Epithelial cell of prostate (primary cell): ENCODE measurements at places on chromosomes 16 and 17.
A peak's percentile ranks its signal among the peaks of the same experiment; 100 is the strongest.

- no peak for DNase-seq
Measured at GRCh38 chr17:64218066-64218465, 45.0 kb downstream of the TEX2 start.

- no peak for DNase-seq
Measured at GRCh38 chr16:53952215-53953208, 248.6 kb downstream of the FTO start.

GRCh38 chr16:63577891-63578290 lies 1541.7 kb upstream of the CDH8 start:
- DNase-seq: no peak

DNA sequence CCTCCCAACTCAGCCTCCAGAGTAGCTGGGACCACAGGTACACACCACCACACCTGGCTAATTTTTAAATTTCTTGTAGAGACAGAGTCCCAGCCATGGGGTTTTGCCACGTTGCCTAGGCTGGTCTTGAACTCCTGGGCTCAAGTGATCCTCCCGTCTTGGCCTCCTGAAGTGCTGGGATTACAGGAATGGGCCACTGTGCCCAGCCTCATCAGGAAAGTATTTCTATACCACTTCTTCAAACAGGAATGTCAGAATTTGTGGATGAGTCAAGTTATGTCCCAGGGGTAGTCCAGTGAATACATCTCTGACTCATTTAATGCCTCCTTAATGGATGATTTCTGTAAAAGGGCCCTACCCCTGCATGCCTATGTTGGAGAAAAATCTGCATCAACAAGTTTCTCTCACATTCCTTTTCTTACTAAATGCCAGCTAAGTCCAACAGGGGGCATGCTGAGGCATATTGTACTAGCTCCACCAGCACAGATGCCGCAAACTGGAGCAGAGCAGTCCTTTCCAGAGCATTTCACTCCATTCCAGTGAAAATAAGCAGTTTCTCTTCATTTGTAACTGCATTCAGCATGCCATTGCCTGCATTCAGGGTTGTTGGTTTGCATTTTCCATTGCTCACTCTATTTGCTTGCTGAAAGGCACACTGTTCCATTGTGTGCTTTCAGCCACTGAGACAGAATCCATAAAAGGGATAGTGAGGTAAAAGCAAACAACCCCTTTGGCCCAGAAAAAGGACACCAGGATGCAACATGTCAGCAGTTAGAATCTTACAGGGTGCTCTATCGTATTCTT lies 5.3 kb upstream of the CAVIN1 start:
- peak; percentile 95 for DNase-seq

GRCh38 chr17:4796552-4796920 lies 572 bp downstream of the PSMB6 start:
- DNase-seq: no peak

GRCh38 chr16:50295541-50296132 lies 29.3 kb downstream of the ADCY7 start:
- DNase-seq: no peak

DNA sequence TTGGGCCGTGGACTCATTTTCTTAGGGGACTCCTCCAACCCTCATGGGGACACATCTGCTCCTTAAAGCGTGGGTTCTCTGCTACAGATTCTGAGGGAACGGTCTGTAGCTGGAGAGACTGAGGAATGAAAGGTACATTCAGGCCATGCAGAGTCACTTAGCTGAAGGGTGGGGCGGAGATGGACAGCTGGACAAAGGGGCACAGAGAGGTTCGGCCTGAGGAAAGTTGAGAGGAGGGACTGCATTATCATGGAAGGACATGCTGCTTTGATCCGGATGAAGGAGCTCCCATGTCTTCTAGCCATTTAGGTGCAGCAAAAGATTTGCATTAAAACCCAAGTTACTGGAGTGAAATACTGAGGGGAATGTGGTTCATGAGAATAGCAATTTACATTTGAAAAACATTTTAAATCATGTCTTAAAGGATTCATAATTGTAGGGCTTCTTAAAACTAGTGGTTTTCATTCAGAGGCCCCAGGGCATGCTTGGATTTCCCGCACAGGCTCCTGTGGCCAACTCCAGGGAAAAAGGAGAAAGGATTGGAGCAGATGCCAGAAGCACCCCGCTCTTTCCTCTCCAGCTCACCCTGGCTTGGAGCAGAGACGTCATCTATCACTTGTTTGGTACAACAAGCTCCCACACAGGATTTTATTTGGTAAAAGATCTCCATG lies 54.2 kb downstream of the CDRT4 start:
- no peak for DNase-seq

DNA sequence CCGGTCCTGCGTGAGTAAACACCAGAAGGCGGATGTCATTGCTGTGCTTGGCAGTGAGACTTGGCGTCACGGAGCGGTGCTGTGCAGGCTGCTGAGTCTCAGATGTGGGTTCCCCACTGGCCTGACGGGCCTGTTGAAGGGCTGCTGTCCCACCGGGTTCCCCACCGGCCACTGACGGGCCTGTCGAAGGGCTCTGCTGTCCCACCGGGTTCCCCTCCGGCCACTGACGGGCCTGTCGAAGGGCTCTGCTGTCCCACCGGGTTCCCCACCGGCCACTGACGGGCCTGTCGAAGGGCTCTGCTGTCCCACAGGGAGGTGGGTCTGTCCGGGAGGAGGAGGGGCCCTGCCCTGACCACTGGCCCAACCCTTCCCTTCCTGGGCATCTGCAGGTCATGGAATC lies 2.8 kb downstream of the HGS start:
- DNase-seq: no peak

DNA sequence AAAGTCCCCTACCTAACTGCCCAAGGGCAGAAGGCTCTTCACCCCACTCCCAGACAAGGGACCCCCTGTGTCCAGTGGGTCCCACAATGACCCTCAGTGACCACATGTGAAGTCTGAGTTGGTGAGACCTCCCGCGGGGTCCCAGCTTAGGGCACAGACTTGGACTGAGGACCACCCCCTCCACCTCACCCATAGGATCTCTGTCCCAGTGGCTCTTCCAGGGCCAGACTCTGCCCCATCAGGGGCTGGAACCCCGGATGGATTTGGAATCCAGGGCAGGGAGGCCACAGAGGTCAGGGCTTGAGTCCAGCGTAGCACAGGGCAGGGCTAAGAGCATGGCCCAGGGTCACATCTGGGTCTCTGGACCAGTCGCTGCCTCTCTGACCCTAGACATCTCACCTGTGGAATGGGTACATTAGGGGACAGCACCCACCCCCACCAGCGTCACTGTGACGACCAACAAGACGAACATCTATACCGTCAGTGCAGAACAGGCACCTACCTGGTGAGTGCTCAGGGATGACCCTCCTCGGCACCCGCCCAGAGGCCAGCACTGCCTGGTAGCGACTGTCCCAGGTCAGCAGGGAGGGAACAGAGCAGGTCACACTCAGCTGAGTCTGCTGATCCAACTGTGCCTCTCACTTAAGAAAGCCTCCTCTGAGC lies 37.7 kb downstream of the TNFRSF13B start:
- DNase-seq: no peak

GRCh38 chr17:1217089-1217385 lies 37.3 kb upstream of the ABR start:
- DNase-seq: no peak

GRCh38 chr16:70715055-70715858 lies 29.4 kb upstream of the MTSS2 start:
- DNase-seq: peak; percentile 97

GRCh38 chr17:32516940-32517701 lies 30.3 kb downstream of the CDK5R1 start:
- DNase-seq: no peak

DNA sequence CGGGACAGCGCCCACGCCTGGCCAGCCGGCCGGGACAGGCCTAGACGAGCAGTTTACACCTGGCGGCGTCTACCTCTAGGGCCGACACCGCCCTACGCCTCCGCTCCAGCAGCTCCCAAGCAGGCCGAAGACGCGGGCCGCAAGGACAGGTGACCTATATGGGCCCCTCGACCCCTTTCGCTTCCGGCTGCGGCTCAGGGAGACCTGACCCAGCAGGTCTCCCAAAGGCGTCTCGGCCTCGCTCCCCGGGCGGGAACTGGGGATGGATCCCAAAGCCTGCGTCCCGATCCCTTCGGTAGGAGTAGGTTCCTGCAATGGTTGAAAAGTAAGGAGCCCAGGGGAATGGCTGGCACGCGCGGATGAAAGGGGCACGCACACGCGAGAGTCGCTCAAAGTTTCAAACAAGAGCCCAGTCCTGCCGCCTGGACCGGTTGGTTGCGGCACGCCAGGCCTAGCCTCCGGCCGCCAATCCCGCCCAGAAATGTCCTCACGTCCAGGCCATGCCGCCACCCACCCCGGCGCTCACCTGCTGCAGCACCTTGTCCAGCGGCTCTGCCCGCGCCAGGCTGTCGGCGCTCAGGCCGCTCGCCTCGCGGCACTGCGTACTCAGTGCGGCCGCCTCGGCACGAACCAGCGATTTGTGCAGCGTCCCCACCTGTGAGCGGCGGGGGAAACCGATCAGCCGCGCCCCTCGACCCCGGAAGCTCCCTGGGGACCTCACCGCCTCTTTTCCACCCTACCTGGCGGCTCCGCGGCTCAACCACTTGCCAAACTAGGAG lies 630 bp downstream of the ESRP2 start:
- no peak for DNase-seq

DNA sequence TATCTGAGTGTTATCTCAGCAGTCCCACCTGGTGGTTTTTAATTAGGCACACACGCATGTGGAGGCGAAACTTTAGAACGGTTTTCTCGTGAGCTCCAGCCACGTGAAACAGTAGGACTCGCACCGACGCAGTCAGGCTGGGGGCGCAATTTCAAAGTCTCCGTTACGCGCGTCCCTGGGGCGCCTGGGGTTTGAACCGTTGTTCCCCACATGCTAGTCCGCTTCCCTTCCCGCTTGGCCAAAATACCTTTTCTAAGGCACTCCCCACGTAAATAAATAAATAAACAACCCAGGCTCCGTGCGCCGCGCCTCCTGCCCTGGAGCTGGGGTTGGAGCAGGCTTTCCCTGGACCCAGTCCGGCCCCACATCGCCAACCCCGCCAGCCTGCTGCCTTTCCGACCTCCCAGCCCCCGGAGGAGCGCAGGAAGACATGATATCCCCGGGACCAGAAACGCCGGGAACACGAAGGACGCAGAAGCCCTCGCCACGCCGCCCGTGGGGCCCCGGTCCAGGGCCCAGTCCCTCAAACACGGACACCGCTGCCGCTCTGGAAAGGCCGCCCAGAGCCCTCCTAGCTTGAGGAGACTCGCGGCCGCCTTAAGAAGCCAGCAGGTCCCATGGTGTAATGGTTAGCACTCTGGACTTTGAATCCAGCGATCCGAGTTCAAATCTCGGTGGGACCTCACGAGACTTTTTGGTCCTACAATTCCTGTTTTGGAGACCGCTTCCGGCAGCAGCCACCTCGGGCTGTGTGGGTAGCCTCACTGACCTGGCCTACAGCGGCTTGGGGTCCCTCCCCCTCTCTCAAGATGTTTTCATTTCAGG lies 18.2 kb downstream of the GNGT2 start:
- DNase-seq: peak; percentile 59

DNA sequence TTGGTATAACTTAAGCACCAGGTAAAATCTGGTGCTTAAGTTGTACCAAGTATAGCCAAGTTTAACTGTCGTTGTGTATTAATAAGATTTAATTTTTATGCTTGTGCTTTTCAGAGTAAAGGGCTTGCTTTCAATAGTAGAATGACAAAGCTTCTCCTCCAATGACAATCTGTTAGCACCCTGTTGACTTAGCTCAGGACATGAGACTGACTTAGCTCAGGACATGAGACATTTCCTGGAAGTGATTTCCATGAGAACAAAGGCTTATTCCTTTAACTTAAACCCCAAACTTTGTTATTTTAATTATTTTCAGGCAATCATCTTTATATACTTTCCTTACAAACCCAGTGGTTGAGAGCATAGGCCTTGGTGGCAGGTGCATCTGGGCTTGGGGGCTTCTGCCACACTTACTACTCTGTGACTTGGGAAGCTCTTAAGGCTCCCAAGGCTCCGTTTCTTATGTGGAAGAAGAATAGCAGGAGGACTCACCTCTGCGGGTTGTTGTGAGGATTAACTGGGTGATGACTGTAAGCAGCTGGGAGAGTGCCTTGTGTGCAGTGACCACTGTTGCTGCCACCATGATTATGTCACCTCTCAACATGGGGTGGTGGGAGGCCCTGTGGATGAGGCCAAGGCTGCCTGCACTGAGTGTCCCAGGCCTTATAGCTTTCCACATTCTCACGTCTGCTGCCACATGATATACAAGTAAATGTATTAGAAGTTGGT lies 59.4 kb upstream of the CMIP start:
- no peak for DNase-seq

GRCh38 chr17:81708739-81709185 lies 3.3 kb upstream of the SLC25A10 start:
- DNase-seq: no peak

DNA sequence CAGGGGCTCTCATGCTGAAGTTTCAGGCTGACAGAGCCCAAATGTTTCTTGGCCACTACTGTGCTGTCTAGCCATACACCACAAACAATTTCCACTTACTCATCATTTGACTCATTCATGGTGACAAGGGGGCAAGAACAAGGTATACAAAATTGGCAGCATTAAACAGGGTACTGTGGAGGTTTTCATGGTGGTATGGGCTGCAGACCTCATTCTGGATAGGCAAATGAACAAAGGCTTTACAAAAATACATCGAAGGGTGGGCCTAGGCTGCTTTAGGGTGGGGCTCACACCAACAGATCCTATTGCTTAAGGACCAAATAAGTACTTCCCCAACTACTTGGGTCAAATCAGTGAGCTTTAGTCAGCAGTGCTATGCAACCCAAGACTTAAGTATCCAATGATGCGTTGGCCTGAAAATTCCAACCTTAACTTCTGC lies 53.0 kb downstream of the N4BP1 start:
- no peak for DNase-seq

- no peak for DNase-seq
Measured at GRCh38 chr16:47715442-47716083, 254.4 kb downstream of the PHKB start.

DNA sequence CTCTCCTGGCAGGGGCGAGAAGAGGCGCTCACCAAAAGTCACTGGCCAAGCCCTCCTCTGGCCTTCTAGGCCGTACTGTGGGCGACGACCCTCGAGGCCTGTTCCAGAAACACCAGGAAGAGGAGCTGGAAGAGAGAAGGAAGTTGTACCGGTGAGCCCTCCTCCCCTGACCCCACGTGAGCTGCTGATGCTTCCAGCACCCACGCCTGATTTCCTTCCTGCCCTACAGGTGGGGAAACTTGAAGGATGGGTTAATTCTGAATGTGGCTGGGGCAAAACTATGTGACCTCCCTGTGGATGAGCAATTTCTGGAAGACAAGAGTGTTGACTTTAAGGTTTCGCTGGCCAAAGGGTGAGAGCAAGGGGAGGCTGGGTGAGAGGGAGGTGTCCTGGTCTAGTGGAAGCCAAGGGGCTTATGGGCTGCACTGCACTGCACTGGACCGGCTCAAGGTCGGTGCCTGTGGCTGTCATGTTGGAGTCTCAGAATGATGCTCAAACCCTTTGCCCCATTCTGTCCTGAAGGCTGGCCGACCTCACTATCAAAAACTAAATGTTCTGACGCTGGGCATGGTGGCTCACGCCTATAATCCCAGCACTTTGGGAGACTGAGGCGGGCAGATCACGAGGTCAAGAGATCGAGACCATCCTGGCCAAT lies 6.2 kb downstream of the C17orf100 start:
- DNase-seq: no peak
